ENCODE measurements at places on chromosomes 11 and 22.

GRCh38 chr11:35550374-35551036 is 25.1 kb upstream of the PAMR1 start:
- DNase-seq, result no peak

- DNase-seq, result no peak
Measured at GRCh38 chr11:119316729-119317591, at the start of gene MCAM. Gene MCAM, minus strand, starts transcription at chr11:119317130. Its CDS starts 29 bp downstream, at chr11:119317101.

- DNase-seq, result no peak
Measured at GRCh38 chr11:46718155-46719019, 626 bp upstream of the F2 start.

DNA sequence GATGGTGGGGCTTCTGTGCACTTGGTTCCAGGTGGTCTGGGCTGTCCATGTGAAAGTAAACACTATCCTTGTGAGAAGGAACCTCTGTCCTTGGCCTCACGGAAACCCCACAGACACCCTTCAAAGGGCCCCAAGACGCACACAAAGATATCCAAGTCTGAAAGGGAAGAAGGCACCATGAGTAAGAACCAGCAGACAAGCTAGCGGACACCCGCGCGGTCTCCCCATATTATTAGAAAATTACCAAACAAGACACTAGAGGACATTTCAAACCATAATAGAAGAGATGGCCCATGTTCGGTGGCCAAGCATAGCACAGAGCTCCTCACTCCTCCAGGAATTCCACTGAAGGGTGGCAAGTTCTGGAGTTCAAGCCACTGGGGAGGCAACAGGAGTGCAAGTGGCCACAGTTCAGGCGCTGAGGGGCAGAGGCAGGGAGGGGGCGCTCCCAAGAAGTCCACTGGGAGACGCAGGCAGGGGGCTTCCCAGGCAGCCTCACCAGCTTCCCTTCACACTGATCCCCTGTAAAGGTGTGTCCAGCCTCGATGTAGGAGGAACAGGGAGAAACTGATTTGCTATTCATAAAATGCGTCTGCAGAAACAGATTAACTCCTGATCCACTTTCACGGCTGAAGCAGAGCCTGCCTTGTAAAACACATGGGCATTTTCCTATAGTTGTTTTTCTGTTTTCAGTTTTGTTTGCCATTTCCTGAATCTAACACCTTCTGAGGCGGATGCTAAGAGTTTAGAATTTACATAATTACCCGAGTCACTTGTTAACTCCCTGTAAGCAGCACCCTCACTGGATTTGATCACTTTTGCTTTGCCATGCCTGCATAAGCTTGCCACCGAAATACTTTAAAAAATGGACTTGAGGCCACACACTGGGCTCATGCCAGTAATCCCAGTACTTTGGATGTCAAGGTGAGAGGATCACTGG is 9.1 kb upstream of the PPARA start:
- no peak for DNase-seq

DNA sequence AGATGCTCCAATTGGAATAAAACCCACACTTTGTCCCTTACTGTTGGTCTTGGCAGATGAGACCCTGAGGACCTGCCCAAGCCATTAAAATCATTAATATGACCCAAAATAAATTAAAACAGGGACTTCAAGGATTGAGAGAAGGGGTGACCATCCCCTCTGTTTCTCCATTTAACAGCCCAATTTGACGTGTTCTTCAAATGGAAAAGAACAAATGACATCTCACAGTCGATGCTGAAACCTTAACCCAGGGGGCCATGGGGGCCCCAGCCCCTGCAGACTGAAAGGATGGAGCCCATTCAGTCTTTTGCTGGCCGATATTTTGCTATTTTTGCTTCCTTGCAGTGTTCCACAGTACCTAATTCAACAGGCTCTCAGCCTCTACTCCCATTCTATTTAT is 20.5 kb downstream of the ZNF74 start:
- no peak for DNase-seq

DNA sequence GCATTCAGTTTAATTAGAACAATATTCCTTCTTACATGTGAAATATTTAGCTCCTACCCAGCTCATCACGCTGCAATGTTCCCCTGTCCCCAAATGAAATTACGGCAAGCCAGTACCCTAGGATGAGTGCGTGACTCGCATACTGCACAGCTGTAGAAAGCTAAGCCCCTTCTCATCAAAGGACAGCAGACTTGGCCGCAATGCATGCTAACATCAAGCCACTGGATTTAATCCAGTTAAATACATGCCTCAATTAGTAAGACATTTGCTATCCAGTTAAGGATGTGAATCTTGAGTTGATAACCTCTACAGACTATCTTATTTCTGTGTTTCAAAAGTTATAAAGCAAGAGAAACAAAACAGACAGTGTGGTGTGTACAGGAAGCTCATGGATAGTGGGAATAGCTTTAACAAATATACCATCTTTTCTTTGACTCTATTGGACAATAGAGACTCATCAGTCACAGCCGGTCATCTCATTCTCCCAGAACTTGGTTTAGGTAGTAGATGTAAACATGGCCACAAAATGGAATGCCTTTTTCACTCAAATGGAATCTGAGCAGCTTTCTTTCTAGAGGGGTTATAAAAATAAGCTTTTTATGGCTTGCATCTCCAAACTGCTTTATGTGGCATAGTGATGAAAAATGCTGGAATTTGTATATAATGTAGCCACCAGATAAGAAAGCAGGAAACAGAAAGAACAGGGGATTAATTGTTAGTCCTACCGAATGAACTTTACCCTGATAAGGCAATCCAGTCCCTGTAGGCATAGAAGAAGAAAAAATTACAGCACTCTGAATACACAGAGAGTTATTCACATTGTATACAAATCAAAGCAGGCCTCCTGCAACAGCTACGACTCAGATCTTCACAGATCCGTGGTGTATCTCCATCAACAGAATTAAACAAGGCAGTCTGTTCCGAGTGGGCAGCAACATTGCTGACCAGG is 224.1 kb downstream of the CADM1 start:
- DNase-seq, result no peak

- no peak for DNase-seq
Measured at GRCh38 chr22:45290410-45290936, 5.7 kb downstream of the UPK3A start.

GRCh38 chr11:34916843-34917770 is 689 bp downstream of the PDHX start:
- DNase-seq, result no peak

- DNase-seq, result no peak
Measured at GRCh38 chr11:74412733-74413359, 14.6 kb upstream of the PGM2L1 start.

GRCh38 chr22:41768430-41768829 is 32.0 kb upstream of the CCDC134 start:
- DNase-seq, result peak; percentile 88

DNA sequence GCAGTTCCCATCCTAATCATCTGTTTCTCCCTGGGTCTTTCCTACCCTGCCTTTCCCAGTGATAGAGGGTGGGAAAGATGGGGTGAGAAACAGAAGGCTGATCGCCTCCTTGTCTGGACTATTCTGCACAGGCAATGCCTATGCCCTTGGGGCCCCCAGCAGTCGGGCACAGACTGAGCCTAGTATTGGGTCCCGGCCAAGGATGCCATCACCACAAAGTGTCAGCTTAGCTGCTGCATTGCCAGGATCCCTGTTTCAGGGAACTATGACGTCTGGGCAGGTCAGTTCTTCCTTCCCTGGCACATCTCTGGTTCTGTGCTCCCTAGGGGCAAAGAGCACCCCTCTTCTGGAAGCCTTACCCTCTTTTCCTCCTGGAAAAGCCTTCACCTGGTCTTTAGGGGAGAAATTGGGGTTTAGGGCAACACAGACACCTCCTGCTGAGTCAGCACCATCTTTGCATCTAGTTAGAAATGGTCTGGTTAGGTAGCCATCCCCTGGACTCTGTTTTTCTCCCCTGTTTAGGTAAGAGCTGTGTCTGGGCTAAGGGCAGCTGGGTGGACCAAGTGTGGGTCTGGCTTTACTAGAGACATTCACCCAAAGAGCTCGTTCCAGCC is 2.1 kb downstream of the ADAMTS8 start:
- no peak for DNase-seq

- no peak for DNase-seq
Measured at GRCh38 chr11:43941257-43941994, 1.0 kb upstream of the C11orf96 start.

DNA sequence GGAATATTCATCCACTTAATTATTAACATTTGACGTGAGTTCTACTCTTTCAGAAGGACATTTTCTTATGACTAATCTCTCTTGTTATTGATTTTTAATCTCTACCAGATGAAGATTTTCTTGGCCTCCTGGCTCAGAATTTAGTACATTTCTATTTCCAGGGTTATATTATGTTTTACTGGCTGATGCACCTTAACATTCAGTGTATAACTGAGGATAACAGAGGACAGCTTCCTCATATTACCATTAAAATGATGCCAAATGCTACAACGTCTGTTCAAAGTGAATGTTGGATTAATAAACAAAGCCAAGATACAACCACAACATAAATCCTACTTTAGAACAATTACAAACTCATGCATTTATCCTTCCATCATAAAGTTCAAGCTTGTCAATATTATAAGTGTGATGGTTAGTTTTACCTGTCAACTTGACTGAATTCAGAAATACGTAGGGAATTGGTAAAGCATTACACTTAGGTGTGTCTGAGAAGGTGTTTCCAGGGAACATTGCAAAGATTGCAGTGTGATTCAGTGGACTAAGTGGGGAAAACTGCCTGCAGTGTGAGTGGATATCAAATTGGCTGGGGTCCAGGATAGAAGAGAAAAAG is 485.2 kb downstream of the LRRC4C start:
- no peak for DNase-seq

DNA sequence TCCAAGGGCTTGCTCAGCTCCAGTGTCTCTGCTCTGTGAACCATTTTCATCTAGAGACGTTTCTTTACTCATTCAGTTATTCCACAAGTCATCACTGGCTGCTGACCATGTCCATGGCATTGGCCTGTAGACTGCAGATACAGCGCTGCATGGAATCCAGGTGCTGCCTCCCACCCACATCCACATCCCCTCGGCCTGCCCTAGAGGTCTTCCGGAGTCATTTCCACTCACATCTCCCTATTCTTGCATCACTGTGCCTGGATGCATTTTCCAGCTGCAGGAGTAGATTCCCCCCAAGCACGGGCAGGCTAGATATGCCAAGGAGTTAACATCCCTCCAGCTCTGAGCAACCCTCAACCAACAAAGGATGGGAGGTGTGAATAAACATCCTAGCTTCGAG is 68.9 kb downstream of the CHST1 start:
- no peak for DNase-seq

DNA sequence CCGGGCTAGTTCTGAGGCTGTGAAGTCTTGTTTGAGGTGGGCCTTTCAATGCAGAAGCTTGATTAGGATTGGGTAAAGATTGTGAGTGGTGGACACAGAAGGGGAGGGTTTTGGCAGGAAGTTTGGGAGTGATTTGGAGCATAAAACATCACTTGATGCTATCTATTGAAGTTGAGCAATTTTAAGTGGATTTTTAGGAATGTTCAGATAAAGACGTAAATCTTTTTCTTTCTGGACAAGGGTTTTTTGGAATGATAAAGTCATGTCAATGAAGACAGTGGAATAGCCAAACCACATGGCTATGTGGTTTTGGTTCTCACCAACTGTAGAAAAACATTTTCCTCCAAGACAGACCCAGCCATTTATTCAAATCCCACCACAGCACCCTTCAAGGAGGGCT is 111.2 kb upstream of the SNX19 start:
- DNase-seq, result no peak

- DNase-seq, result peak; percentile 70
Measured at GRCh38 chr11:43868852-43869567, 11.6 kb upstream of the ALKBH3 start.

DNA sequence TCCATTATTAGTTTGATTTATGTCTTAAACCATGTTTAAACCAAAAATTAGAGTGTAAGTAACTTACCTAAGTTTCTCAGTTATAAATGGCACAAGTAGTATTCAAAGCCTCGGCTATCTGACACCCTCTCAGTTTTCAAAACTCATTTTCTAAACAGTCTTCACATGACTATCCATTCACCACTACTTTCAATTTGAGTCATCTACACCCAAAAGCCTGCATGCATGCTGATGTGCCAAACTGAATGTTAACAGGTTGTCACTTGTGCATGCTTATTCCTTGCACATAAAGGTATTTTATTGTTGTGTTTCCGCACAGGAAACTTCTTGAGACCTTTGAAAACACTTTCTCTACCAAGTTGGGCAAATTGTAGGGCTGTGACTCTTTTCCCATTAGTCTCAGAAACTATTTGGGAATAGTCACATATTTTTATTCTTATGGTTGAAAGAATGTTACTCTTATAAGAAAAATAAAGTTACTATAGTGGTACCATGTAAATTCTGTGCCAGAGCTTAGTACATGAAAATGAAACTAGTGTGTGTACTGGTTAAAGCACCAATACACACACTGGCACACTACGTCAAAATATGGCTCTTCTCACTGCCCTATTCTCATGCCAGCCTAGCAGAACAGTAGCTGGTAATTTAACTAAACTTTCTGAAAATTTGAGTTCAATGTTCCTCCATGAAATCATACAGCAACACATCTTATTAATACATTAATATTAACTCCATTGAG is 2.2 kb upstream of the OR51E2 start:
- no peak for DNase-seq

- no peak for DNase-seq
Measured at GRCh38 chr11:93689240-93689639, 27.8 kb downstream of the CEP295 start.

- DNase-seq, result no peak
Measured at GRCh38 chr11:95570845-95571244, 218.7 kb downstream of the FAM76B start.

DNA sequence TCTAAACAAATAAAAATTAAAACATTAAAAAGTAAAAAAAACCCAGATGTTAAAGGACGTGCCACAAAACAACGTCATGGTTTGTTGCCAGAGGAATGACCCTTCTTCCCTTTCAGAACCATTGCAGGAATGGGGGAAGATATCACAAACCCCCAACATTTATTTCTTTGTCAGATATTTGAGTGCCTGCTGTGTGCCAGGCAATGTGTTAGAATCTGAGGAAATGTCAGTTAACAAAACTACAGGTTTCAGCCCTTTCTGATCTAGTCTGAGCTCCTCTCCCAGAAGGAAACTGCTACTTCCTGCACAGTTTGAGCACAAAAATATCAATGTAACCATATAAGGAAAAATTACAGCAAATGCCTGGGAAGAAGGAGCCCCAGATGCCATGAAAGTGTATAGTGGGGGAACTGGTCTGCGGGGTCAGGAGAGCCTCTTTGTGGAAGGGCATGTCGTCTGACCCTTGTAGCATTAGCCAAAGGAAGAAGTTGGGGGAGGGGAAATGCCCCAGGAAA is 7.1 kb upstream of the NHERF4 start:
- no peak for DNase-seq

DNA sequence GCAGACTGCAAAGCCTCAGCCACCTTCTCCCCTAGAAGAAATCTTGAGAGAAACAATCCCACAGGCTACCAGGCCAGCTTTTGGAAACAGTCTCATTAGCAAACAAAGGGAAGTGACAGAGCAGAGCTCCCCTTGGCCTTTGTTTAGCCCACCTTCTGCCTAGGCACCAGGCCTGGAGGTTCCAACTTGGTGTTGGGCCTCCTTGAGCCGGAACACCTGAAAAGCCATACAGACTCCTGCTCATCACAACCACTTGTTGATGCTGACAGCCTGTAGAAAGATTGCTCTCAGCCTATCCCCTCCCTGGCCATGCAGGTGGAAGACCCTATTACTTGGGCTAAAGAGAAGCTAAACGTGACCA is 26.6 kb downstream of the KCNQ1OT1 start:
- DNase-seq, result no peak

GRCh38 chr11:19589567-19590260 is 122.9 kb upstream of the NAV2 start:
- no peak for DNase-seq

GRCh38 chr22:42074132-42074811 is at the start of gene PHETA2:
Gene PHETA2, plus strand, starts transcription at chr22:42074248. Its CDS starts 3,046 bp downstream, at chr22:42077294.
- DNase-seq, result no peak

GRCh38 chr11:107427569-107428180 is 29.9 kb downstream of the CWF19L2 start:
- no peak for DNase-seq

All from kidney epithelial cell (primary cell).